ENCODE measurements at places on chromosomes 6 and 20. TPM values are rescaled to one million over a fixed set of nuclear protein-coding genes. Genes with fewer than 3 reads are reported as not detected.

Gene TFAP2D
- total RNA-seq, result not detected

Gene BPIFB3
- total RNA-seq, result not detected

Gene RAET1E
- total RNA-seq, result not detected

Gene TSHZ2
- total RNA-seq, result 0.23 TPM

GRCh38 chr6:94584211-94584610 lies 993.1 kb upstream of the MANEA start:
- no peak for DNase-seq

- no peak for DNase-seq
Observed at GRCh38 chr6:106100755-106101154, 14.6 kb downstream of the PRDM1 start.

DNA sequence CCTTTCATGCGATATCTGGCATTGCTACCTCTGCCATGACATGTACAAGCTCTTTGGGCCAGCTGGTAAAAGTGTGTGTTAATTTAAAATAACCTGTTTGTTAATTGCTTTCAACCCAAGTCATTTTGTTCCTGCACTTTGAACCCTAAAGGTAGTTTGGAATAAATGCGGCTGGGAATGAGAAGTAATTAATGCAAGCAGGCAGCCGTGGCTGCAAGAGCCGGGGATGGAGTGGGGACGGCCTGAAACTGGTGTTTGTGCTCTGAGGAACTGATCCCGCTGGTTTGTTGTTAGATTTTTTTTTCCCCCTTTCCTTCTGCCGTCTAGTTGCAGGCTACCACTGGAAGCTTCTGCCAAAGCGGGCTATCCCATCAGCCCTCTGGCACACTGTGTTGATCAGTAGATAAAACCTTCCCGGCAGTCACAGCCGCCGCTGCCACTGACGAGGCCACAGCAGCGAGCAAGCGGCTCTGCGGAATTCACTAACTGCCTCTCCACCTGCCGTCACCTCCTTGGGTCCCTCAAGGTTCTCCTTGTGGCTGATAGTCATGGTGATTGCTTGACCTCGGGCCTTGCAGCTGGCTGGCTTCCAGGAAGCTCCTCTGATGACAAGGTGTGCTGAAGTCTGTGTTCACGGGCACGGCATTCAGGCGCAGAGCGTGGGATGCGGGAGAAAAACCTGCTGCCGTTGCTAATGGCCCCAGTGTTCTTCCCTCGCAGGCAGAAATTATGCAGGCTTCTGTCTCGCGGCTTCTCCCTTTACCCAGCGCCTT lies 315.9 kb downstream of the TFAP2A start:
- peak; percentile 65 for DNase-seq

GRCh38 chr6:42661540-42662153 lies 60.8 kb downstream of the PRPH2 start:
- peak; percentile 59 for DNase-seq

GRCh38 chr6:97029552-97029951 lies 105.0 kb downstream of the KLHL32 start:
- DNase-seq, result no peak

- DNase-seq, result no peak
Observed at GRCh38 chr6:7859591-7859990, 51.0 kb downstream of the TXNDC5 start.

DNA sequence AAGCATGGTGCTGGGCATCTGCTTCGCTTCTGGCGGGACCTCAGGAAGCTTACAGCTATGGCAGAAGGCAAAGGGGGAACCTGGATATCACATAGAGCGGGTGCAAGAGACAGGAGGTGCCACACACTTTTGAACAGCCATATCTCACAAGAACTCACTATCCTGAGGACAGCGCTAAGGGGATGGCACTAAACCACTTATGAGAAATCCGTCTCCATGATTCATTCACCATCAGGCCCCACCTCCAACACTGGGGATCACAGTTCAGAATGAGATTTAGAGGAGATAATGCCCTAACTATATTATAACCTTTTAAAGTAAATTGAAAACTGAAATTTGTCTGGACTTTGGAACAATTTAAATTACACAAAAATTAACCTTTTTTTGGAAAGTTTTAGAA lies 37.8 kb upstream of the SUMO4 start:
- no peak for DNase-seq

- no peak for DNase-seq
Observed at GRCh38 chr20:48242623-48243022, 457.3 kb upstream of the SULF2 start.

DNA sequence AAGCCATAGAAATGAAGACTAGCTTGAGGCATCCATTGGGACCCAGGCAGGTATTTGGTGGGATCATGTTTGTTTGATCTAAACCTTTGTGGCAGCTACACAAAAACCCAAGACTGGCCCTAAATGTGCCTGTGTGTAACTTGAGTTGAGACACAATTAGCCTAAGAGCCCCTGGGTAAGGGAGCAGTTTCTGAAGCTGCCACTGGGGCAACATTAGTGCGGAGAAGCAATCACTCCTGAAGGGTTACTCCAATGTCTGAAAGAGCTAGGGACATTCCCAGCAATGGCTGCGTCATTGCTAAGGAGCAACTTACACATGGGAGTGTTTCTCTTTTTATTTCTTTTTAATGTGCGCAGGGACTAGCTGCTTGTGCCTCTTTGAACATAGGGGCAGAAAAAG lies 67.9 kb upstream of the EEF1E1 start:
- DNase-seq, result no peak

DNA sequence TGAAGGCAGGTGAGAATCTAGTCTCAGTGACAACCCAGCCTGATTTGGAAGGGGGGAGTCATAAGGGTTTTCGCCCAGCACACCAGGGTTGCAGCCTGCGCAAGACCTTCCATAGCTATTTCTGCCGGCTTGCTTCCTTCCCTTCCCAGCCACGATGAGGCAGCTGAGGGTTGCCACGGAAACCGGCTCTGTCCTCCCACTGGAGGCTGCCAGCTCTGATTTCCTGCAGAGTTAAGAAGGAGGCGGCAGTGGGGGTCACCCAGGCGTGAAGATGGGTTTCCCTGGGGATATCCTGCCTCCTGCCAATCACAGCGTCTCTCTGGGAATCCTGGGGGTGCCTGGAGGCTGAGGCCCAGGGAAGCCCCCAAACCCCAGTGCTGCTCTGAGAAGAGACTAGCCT lies 23.1 kb upstream of the KCNB1 start:
- DNase-seq, result peak; percentile 79

- no peak for DNase-seq
Observed at GRCh38 chr6:73231986-73232391, 6.7 kb upstream of the KHDC1L start.

DNA sequence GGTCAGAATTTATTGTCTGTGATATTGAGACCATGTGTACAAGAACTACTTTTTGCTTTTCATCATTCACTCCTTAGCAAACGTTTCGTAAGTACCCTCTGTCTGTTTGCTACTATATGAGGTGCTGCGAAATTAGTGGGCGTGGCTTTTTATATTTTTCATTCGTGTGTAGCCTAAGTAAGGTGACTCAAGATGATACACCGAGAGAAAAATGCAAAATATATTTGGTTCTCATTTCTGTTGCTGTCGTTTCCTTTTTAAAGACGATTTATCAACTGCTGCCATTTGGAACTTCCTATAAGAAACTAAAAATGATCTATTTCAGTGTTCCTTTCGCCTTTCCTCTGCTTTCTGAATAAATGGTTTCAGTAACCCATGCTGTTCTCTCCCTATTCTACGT lies 61.2 kb downstream of the VAPB start:
- DNase-seq, result no peak

GRCh38 chr6:118980063-118980462 lies 45.1 kb upstream of the MCM9 start:
- no peak for DNase-seq

DNA sequence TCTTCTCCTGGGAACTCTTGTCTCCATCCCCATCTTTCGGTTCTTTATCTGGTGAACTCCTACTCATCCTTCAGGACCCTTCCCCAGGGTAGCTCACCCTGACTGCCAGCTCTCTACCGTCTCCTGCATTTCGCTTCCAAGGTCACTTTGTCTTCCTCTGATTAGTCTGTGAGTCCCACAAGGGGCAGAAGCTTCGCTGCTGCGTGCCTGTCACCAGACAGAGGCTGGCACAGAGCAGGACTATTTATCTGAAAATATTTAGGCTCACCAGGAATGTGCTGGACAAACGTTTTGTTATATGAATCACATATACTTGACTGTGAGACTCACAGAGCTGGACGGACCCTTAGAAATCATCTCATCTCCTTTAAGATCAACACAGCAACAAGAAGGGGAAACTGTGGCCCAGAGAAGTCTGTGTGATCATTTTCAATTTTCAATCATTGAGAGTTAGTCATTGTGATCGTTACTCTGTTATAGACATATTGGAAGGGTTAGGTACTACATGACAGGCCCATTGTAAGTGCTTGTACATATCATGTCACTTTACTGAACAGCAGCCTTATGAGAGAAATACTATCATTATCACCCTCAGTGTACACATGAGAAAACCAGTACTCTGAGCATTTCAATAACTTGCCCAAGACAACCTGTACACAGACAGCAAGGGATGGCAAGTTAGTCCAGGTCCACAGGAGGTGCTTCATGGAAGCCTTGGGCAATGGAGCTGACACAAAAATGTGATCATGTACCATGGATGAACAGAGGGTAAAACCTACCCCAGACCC lies 51.4 kb downstream of the JPH2 start:
- no peak for DNase-seq

DNA sequence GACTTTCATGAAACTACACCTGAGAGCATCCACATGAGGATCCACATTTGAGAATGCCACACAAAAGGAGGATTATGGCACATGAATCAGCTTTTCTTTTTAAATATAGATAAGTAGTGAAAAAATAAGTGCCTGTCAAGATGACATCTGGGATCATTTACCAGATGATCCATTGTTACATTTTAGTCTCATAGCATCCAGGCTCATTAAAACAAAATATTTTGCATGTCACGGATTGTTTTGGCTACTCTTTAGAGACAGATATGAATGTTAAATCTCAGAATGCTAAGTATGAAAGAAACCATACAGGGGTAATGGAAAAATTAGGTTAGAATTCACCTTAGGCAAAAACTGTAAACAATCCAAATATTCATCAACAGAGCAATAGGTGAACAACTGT lies 66.7 kb downstream of the MYO6 start:
- DNase-seq, result no peak

DNA sequence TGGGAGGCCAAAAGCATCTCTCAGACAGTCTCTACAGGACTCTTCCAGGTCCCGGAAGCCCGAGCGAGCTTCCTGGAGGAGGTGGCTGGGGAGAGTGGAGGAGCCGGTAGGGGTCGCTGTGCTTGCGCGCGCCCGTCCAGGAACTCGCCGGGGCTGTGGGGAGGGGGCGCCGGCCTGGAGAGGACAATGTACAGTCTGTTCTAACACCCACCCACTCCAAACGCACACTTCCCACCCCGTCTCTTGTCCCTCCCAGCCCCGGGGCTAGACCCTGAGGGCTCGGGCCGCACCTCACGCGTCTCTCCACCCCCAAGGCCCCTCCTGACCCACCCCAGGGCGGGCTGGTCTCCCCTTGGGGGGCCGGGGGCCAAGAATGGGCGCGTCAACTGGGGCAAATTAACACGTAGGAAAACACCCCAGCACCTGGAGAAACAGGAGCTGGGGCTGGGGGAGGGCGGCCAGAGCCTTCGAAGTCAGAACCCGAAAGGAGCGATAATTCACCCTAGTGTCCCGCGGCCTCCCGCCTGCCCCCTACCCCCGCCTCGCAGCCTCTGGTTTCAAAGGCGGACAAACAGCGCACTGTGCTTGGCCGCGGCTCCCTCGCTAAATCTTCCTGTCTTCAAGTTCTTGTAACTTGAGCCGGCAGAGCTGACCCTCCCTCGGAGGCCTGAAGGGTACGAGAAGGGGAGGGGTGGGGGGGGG lies 103.2 kb upstream of the FOXP4 start:
- DNase-seq, result no peak

DNA sequence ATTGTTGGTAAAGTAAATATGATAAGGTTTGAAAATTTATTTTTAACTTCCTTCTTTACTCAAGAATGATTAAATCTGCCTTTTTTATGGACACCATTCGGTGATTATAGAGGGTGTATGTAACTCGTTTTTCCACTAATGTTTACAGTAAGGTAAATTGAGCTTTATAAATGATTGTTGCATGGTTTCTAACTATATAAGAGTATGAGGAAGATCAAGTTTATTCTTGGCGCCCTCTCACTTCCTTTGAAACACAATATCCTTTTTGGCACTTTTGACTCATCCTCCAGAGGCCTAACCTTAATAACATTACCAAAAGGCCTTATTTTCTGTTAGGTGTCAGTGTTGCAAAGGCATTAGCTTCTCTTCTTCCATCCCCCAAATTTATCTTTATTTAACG lies 41.8 kb upstream of the MTRF1L start:
- DNase-seq, result no peak

Data from Caki2 (cell line).